ENCODE measurements at places on chromosomes 1 and 21.

GRCh38 chr1:246355411-246356230 lies 151.5 kb downstream of the SMYD3 start:
- DNase-seq = no peak

GRCh38 chr1:220186752-220187151 lies 85.5 kb downstream of the RAB3GAP2 start:
- no peak for DNase-seq

DNA sequence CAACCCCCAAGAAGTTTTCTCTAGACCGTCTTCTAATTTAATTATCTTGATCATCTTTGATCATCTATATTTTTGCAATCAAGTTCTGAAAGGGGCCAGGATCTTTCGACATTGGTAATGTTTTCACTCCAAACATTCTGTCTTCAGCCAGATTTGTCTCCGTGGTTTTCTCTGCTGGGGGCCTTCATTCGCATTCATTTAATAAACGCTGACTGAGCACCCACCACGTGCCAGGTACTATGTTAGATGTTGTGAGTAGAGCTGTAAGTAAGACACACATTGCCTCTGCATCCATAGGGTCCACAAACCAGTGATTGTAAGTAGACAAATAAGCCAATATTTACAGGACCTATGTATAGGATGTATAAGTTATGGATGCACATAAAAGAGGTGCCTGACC lies 134.5 kb upstream of the MROH9 start:
- no peak for DNase-seq

DNA sequence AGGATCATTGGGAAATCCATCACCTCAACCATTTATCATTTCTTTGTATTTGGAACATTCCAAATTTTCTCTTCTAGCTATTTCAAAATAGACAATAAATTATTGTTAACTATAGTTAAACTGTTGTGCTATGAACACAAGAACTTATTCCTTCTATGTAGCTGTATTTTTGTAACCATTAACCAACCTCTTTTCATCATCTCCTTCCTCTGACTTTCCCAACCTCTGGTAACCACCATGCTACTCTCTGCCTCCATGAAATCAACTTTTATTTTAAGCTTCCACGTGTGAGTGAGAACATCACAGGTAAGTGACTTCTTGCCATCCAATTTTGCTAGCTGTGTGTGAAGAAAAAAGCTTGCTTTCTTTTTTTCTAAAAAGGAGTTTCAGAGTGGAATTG lies 418 bp downstream of the IFI44L start:
- no peak for DNase-seq

DNA sequence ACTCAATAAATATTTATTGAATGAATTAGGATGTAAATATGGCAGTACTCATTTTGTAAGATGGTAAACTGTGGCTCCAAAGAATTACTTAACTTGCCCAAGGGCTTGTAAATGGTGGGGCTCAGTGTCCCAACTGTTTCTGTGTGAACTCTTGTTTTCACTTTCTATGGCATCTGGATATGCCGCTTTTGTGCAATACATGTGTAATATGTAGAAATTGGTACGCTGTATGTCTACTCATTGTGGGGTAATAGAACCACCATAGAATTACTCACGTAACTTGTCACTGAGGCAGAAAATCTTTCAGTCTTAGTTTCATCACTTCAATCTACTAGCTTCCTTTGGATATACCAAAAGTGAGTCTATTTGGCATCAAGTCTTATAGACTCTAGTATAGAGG lies 977 bp downstream of the PRPF3 start:
- DNase-seq = no peak

Measured in activated CD4-positive, alpha-beta T cell treated with anti-CD3 and anti-CD28 coated beads, Interleukin-2, amount 50 U/mL, for 48 hours (primary cell).